ENCODE measurements at places on chromosomes 2 and 18. TPM values are rescaled to one million over a fixed set of nuclear protein-coding genes. Genes with fewer than 3 reads are reported as not detected.

GRCh38 chr2:235674146-235674545 is 180.3 kb downstream of the AGAP1 start:
- DNase-seq, result no peak

DNA sequence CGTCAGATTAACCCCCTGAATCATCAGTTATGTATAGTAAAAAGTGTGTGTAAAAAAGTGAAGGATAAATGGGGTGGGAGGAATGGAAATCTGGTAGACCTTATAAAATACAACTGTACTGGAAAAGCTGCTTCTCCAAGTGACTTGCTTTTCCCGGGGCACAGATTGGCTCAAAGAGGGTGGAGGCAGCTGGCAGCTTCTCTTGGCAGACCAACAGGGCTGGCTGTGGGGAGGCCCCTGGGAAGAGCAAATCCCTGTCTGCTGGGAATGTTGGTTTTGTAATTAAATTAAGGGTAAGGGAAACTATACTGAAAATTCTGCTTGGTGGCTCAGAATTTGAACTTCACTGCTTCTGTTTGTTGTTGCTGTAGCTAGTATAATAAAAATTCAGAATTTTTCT is 154.2 kb upstream of the DLX2 start:
- DNase-seq, result no peak

DNA sequence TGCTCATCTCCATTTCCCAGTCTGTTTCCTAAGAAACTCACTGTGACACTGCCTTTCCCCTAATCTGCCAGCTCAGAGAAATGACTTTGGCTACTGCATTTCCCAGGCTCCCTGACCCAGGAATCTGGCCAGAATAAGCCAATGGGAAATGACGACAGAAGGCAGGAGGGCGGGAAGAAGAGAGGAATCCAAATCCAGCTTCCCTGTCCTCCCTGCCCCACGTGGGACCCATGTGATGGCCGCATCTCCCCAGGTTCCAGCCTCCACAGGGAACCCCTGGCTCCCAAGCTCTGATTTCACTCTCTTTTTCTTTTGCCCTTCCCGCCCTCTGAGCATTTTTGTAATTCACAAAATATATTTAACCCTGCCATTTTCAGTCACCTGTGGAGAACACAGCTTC is 37.8 kb upstream of the RAB12 start:
- no peak for DNase-seq

DNA sequence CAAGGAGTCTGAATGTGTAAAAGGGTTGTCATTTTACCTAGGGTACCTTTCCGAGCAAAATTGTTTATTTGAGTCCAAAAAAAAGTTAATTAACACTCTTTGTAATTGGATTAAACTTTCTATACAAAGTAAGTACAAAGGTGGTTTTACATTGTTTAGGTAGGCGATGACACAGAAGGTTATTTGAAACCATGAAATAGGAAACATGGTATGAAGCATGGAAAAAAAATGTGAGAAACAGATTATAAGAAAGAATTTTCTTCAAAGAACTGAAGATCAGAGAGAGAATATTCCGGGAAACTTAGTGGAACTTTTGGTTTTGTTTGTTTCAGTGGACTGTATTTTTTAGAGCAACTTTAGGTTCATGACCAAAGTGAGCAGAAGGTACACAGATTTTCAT is 32.7 kb downstream of the CARF start:
- DNase-seq, result no peak

GRCh38 chr2:205681401-205682238 is 681 bp upstream of the NRP2 start:
- no peak for DNase-seq

DNA sequence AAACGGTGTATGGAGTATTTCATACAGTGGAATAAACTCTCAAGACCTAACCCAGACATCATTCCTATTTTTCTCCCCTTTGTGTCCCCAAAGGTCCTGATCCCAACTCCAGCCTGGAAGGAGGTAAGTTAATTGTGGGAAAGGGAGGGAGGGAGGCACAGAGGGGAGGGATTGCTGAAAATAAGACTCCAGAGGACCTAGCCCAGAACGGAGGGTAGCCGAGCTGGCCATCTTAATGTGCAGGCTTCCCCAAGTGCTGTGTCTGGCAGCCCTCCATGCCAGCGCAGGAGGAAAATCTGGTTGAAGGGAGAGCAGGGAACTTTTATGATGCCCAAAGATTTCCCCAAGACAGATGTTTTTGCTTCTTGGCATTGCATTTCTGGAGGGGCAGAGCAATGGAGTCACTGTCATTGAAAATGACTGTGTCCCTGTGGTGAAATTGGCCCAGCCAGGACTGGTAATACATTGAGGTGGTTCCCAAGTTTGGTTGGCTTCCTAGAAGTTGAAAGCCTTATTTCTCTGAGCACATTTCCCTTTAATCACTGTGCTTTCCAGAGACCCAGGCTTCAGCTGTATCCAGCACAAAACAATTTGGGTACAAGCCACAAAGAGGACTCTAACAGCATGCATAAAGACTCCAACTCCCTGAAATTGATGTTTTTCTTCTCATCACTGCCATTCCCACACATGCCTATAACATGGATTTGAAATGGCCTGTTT is 202.7 kb downstream of the AGPS start:
- DNase-seq, result no peak

GRCh38 chr18:70082430-70082829 is 123.1 kb downstream of the RTTN start:
- DNase-seq, result no peak

GRCh38 chr2:174673440-174673839 is 75.8 kb upstream of the WIPF1 start:
- no peak for DNase-seq

Gene IL18R1
- total RNA-seq, result 3.0 TPM

- DNase-seq, result no peak
Observed at GRCh38 chr2:105864262-105864661, 119.5 kb downstream of the NCK2 start.

- DNase-seq, result no peak
Observed at GRCh38 chr18:24089076-24089475, 49.8 kb upstream of the CABYR start.
